ENCODE measurements at places on chromosomes 2 and 18. TPM values are rescaled to one million over a fixed set of nuclear protein-coding genes. Genes with fewer than 3 reads are reported as not detected.

- DNase-seq, result no peak
These were observed 56.7 kb upstream of the MSTN start for GRCh38 chr2:190119257-190119656.

GRCh38 chr2:231001921-231002320 lies 6.0 kb downstream of the SPATA3 start:
- DNase-seq, result no peak

DNA sequence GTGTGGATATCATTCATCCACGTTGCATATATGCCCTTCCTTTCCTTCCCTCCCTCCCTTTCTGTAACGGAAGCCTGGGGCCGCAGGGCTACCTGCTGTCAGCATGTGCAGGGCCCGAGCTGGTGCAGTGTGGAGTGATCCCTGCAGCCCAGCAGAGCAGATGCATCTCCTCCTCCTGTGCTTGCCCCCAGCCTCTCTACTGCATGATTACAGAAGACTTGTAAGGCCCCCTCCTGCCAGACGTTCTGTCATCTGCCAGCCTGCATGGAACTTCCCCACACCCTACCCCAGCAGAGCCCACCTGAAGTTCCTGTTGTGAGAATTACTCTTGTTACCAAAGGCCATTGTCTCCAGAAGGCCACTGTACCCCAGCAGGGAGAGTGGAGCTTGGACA lies 67.5 kb upstream of the FOSL2 start:
- DNase-seq, result no peak

- no peak for DNase-seq
These were observed 25.5 kb downstream of the ZC3H8 start for GRCh38 chr2:112229348-112229747.

Gene SNED1
- total RNA-seq, result 2.9 TPM

- DNase-seq, result no peak
These were observed 39.1 kb upstream of the FAM124B start for GRCh38 chr2:224440988-224441387.

Gene DPYSL5
- 0.25 TPM for total RNA-seq

Gene MEP1B
- total RNA-seq, result not detected

GRCh38 chr2:124607679-124608078 lies 582.6 kb downstream of the CNTNAP5 start:
- no peak for DNase-seq

Gene SIX3
- not detected for total RNA-seq

GRCh38 chr2:18598848-18599484 lies 9.6 kb upstream of the NT5C1B start:
- no peak for DNase-seq

Gene ERMN
- total RNA-seq, result not detected

Gene CABYR
- total RNA-seq, result 9.8 TPM

Gene MYCN
- total RNA-seq, result 0.17 TPM

DNA sequence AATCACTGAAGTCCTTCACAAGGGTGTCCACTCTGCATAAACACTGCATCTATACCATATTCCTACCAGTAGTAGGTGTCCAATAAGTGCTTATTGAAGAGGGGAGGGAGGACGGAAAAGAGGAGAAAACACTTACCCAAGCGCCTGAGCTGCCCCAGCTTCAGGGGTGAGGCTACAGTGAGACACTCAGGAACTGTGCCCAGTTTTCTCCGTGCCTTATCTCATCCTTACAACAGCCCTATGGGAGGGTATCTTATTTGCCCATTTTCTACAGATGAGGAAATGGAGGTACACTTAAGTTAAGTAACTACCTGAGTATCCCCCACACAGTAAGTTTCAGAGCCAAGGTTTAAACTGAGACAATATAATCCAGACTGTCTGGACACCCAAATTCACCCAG lies 41.5 kb downstream of the RNF152 start:
- DNase-seq, result no peak

GRCh38 chr2:69779258-69780001 lies 37.5 kb downstream of the ANXA4 start:
- no peak for DNase-seq

DNA sequence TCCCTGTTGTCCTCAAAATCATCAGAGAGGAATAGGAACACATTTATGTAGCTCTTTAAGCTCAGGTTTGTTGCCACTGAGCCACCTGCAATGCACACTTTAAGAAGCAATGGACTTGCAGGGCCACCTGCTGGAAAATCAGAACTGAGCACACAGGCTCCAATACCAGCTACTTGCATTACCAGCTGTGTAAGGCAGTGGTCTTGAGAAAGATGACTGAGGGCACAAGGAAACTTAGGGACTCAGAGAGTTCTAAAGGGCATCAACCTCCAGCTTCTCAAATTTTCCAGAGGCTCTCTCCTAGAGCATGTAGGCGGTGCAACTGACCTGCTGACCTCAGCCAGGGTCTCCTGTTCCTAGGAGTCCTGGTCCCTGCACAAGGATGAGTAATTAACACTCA lies 2.5 kb upstream of the CNDP2 start:
- DNase-seq, result no peak

- no peak for DNase-seq
These were observed 211.9 kb downstream of the ALPK2 start for GRCh38 chr18:58416704-58417683.

DNA sequence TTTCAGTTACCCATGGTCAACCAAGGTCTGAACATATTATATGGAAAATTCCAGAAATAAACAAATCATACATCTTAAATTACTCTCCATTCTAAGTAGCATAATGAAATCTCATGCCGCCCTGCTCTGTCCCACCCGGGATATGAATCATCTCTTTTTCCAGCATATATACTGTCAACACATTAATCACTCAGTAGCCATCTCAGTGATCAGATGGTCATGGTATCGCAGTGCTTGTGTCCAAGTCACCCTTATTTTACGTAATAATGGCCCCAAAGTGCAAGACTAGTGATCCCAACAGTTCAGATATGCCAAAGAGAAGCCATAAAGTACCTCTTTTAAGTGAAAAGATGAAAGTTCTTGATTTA lies 43.8 kb downstream of the OSBPL6 start:
- no peak for DNase-seq

DNA sequence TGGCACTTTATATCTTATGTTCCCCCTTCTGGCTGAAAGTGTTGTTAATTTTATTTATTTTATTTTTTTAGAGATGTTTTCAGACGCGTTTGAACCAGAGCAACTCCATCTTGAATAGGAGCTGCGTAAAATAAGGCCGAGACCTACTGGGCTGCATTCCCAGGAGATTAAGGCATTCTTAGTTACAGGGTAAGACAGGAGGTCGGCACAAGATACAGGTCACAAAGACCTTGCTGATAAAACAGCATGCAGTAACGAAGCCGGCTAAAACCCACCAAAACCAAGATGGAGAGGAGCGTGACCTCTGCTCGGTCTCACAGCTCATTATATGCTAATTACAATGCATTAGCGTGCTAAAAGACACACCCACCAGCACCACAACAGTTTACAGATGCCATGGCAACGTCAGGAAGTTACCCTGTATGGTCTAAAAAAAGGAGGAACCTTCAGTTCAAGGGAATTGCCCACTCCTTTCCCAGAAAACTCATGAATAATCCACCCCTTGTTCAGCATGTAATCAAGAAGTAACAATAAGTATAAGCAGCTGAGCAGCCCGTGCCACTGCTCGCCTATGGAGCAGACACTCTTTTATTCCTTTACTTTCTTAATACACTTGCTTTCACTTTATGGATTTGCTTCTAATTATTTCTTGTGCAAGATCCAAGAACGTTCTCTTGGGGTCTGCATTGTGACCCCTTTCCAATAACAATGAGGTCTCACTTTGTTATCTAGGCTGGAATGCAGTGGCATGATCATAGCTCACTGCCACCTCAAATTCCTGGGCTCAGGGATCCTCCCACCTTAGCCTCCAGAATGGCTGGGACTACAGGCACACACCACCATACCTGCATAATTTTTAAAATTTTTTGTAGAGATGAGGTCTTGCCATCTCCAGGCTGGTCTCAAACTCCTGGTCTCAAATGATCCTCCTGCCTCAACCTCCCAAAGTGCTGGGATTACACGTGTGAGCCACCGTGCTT lies 55.9 kb downstream of the CACNB4 start:
- DNase-seq, result no peak

GRCh38 chr18:26619350-26619749 lies 71.0 kb upstream of the KCTD1 start:
- DNase-seq, result no peak

DNA sequence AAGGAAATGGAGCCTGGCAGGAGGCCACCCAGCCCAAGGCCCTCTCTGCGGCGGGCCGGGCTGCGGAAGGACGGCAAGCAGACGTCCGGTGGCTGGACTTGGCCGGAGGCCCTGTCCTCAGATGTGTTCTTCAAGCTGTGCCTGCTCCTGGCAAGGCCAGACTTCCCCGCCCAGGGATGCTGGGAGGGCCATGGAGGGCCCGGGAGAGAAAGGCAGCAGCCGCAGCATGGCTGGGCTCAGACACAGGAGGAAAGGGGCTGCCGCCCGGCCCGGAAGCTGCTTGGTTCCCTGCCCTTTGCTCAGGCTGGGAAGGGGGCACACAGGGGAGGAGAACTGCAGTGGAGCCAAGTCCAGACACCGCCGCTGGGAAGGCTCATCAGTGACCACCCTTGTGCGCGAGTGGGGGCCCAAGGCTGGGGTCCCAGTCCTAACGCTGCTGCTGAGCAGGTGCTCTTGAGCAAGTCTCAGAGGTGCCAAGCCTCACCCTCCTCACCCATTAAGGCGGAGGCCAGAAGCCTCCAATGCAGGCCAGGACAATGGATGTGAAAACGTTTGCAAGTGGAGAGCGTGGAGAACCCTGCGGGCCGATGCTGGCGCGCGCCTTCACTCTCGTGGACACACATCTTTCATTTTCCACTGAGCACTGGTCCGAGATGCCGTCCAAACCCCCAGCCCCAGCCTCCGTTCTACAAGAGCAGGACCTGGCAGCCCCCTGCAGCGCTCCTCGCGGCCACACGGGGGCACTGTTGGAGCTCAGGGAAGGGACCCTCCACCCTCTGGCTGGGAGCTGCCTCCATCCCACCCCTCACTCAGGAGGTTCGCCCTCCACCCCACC lies 7.9 kb downstream of the CROCC2 start:
- no peak for DNase-seq

DNA sequence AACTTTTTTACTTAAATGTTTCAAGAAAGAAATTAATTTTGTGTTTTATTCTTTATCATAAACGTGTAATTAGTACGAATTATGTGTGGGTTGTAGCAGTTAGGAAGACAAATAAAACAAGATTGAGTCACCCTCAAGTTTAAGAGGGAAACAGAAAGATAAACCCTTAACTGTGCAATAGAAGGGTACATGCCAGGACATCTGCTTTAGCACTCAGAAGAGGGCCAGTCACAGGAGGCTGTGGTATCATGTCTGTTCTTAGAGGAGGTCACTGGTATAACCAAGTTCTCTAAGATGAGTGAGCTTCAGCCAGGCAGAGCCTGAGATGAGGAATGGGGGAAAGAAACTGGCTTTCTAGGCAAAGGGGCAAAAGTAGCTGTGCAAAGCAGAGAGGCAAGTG lies 42.4 kb upstream of the GRHL1 start:
- no peak for DNase-seq

DNA sequence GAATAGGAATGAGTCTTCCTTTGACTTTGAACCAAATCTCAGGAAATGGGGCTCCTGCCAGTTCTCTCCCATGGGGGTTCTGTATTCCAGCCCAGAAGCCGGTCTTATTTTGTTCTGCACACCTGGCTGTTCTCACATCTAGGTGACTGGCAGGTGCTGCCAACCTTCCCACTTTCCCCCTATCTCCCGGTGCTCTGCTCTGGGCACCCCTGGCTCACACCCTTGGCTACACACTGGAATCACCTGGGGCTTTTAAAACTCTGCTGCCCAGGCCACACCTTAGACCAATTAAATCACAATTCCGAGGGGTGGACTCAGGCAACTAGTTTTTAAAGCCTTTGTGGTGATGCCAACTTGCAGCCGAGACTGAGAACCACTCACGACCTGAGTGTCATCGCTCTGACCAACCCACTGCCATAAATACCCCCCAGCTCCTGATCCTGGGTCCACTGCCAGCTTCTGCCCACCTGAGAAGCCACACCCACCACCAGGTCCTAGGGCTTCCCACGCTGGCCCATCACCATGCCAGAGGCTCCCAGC lies 69.2 kb downstream of the KCNF1 start:
- DNase-seq, result no peak

- no peak for DNase-seq
These were observed 197.9 kb downstream of the DSEL start for GRCh38 chr18:67318651-67319050.

GRCh38 chr18:13067966-13068365 lies 76.8 kb downstream of the CEP192 start:
- DNase-seq, result no peak

GRCh38 chr2:60212181-60212945 lies 341.1 kb downstream of the BCL11A start:
- no peak for DNase-seq

DNA sequence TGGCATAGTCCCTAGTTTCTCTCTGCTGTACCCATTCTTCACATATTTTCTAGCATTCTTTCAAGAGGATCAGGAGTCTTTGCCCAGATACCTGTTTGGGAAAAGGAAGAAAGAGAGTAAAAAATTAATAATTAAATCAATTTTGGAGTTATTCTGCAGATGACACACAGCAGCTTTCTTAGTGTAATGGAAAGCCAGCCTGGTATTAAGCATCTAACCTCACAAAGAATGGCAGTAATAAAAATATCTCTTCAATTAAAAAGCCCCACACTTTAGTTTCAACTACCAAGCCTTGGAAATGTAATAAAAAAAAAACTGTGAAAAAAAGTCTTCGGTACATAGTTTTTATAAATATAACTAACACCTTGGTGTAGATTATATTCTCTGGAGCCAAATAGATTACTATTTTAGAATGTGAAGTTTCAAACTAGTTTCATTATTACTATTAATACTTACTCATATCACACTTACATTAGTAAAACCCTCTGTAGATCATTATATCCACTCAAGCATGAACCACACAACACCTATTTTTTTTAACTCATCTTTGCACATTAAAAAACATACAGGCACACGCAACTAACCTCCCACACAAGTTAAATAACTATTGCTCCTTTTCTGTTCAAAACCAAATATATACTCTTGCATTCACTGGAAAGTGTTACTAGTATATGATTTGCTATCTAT lies 90.9 kb downstream of the GPD2 start:
- no peak for DNase-seq

DNA sequence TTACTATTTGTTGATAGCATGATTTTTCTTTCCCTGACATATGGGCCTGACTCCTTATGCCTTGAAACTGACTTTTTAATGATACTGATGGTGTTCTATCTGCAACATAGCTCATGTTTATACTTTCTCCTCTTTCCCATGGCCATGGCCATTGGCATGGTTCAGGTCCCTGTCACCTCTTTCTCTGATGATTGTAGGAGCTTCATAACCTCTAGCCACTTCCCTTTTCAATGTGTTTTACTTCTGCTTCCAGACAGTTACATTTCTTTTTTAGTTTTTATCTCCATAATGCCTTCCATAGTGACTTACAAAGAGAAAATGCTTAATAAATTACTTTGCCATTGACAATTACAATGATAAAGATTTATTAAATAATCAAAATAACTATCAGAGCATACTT lies 177.9 kb upstream of the SETBP1 start:
- DNase-seq, result no peak

Data from chondrocyte (in vitro differentiated cells).